Activated naive CD4-positive, alpha-beta T cell (primary cell): ENCODE measurements at places on chromosomes 2 and 18.

GRCh38 chr2:235555371-235555770, 61.5 kb downstream of the AGAP1 start:
- no peak for DNase-seq

- DNase-seq, result no peak
Observed at GRCh38 chr2:198102856-198103255, 298.5 kb downstream of the PLCL1 start.

- no peak for DNase-seq
Observed at GRCh38 chr18:56825878-56826277, 174.7 kb downstream of the WDR7 start.

DNA sequence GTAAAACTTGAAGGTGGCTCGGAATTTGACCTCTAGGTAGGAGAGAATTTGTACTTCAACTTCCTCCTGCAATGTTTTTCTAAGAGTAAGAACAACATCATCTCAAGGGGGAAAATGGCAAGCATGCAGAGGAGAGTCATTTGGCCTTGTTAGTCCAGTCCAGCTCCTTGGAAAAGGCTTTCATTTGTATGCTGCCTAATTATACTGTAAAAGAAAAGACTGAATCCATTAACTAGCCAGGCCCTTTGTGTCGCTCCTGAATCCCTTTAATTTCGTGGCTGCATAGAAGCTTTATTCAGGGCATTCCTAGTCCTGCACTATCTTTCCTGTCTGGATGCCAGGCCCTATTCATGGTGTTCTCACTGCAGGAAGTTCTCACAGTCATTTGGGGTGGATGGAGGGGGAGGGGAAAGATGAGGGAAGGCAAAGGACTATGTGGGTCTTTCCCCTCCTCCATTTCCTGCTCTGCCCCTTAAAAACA, 36.0 kb downstream of the PHLPP1 start:
- no peak for DNase-seq

DNA sequence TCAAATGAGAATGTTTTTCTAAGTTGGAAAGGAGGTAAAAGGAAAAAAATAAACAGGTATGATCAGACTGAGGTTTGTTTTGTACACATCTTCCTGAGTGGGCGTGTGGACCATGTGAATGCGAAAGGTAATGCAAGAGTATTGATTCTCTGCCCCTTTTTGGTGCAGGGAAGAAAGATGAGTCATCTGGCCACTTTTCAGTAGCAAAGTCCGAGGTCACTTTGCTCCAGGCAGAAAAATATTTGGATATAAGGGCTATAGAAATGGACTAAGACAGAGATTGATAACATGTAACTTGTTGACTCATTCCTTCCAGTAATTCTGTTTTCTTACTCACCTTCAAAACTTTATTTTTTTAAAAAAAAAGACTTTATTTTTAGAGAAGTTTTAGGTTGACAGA, 130.5 kb downstream of the DSEL start:
- no peak for DNase-seq

- DNase-seq, result no peak
Observed at GRCh38 chr18:7224198-7224597, 6.7 kb upstream of the LRRC30 start.

GRCh38 chr18:55346961-55347740, 240.8 kb downstream of the TCF4 start:
- DNase-seq, result no peak

DNA sequence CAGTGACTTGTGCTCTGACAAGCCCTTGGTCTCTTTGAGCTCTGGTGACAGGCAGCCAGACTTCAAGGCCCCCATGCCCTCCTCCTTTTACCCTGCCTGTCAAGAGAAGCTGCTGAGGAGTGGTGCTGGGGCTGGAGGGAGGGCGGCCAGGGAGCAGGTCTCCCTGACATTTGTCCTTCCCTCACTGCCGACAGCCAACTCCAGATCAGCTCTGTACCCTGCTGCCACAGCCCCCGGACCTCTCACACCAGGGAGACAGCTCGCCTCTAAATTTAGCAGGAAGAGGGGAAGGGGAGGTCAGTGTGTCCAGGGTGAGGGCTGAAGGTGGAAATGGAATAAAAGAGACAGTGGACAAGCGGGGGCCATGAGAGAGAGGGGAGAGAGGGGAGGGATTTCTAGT, 155.8 kb downstream of the TDRD15 start:
- DNase-seq, result no peak

- no peak for DNase-seq
Observed at GRCh38 chr2:31284107-31284506, 50.2 kb downstream of the EHD3 start.

DNA sequence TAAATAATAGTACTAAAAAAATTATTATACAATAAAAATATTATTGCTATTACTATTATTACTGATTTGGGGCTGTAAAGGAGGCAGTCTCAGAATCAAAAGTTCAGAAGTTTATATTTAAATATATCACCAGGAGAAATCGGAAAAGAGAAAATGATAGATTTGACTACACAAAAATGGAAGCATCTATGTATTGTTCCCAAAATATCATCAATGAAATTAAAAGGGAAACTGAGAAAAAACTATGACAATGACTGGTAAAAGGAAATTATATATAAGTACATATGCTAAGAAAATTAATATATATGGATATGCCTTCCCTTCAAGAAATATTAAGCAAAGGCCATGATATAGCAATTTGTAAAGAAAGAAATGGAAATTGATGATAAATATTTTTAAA, 7.7 kb upstream of the TXNDC2 start:
- DNase-seq, result no peak

GRCh38 chr18:57797209-57797651, 5.9 kb downstream of the ATP8B1 start:
- DNase-seq, result no peak

DNA sequence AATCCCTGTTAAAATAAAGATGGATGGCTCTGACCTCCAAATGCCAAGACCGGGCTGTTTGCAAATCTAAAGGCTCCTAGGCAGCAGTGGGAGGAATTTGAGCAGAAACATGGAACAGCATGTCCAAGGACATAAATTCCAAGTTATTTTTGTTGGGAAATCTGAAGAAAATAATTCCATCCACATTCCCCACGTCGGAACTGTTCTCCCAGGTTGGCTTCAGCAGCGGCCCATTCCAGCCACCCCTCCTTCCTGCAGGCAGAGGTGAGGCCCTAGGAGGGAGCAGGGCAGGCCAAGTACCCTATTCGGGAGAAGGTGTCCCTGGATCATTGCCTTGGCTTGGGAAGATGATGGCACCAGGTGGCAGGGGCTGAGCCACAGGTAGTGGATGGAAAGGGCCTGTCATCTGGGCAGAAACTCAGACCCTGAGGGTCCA, 117.1 kb downstream of the CAPN13 start:
- DNase-seq, result no peak

GRCh38 chr2:72678024-72678423, 147.8 kb downstream of the EXOC6B start:
- DNase-seq, result no peak

DNA sequence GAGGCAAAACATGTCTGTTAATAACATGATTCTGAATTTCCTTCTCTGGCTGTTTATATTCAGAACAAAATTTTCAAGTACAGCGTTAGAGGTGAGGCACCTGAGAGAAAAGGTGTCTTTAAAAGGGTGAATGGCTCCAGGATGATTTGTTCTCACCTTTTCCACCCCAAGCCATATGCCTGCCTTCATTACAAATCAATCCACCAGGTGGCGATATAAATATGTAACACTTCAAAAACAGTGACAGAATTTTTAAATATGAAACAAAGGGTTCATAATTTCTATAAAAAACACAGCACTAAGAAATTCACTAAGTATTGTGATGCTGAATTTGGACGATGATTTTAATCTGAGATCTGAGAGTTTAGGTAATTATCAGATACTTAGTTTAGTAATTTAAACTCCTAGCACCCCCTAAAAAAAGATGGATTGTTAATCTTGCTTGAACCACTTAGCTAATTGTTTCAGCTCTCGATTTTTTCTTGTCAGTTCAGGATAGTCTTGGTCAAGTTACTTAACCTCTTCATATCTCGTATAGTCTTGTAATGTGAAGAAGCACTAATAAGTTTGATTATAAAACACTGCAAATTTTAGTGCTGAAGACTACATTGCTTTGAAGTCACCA, 528.8 kb downstream of the CPS1 start:
- no peak for DNase-seq

DNA sequence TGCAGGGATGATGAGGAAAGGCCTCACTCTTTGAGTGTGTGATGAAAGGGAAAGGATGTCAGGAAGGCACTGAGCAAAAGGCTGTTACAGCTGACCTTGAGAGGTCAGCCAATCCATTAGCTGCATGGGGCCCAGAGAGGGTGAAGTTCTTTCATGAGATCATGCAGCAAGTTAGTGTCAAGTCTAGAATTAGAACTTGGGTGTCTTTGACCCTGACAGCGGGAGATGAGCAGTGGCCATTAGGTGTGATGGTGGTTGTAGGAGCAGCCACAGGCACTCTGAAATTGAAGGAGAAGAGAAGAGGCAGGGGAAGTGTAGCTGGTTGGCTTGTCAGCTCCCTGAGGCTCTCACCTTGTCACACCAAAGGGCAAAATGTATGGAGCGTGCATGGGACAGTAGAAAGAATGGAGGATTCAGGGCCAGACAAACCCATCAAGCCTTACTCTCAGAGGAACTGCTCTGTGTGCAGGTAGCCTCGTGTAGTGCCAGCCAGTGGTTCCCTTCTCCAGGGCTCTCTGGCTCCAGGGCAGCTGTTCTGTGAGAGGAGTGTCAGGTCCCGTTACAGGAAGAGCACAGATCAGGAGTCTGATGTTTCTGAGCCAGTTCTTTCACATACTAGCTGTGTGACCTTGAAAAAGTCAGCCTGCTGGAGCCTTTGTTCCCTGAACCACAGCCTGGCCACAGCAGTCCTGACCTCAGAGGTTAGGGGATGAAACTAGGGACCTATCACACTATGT, 35.9 kb downstream of the MAP4K4 start:
- no peak for DNase-seq

GRCh38 chr18:57518533-57518932, 68.0 kb downstream of the FECH start:
- no peak for DNase-seq
